Kidney epithelial cell (primary cell): ENCODE measurements at places on chromosomes 5 and 9. TPM values are rescaled to one million over a fixed set of nuclear protein-coding genes. Genes with fewer than 3 reads are reported as not detected.

Gene RUSC2
- 29.6 and 33.6 TPM in 2 replicates for total RNA-seq

Gene BASP1
- 101 and 120 TPM in 2 replicates for total RNA-seq

Gene S100Z
- total RNA-seq: not detected in 2 replicates

Gene SV2C
- under 0.01 and 0.04 TPM in 2 replicates for total RNA-seq

Gene FGF18
- 0.34 TPM in 1 of 2 replicates, not detected in the other for total RNA-seq

Gene MTX3
- 12.8 and 16.8 TPM in 2 replicates for total RNA-seq

Gene PPP3R2
- total RNA-seq: not detected in 2 replicates

Gene NUTM2F
- not detected in 2 replicates for total RNA-seq

Gene ACSL6
- total RNA-seq: under 0.01 and 1.0 TPM in 2 replicates

Gene NFIB
- total RNA-seq: 3.1 and 3.3 TPM in 2 replicates

Gene PCDHA2
- total RNA-seq: not detected in 2 replicates

Gene ADAMTS16
- total RNA-seq: 1.8 and 2.8 TPM in 2 replicates

Gene ORM2
- total RNA-seq: not detected in 2 replicates

Gene STK10
- total RNA-seq: 23.3 and 24.7 TPM in 2 replicates

Gene ROR2
- total RNA-seq: 1.2 and 2.9 TPM in 2 replicates

Gene HAPLN1
- not detected in 2 replicates for total RNA-seq

Gene NLN
- 31.0 and 35.2 TPM in 2 replicates for total RNA-seq

Gene PCDHB11
- 1.8 and 3.1 TPM in 2 replicates for total RNA-seq

Gene PDE4D
- total RNA-seq: 37.2 and 39.2 TPM in 2 replicates

Gene GDNF
- 0.41 and 1.0 TPM in 2 replicates for total RNA-seq

Gene RARS1
- 97.5 and 143 TPM in 2 replicates for total RNA-seq

Gene GLDC
- 10.3 and 17.3 TPM in 2 replicates for total RNA-seq

Gene MEGF9
- 10.0 and 11.1 TPM in 2 replicates for total RNA-seq

Gene IFNA6
- not detected in 2 replicates for total RNA-seq

Gene F2RL1
- total RNA-seq: 144 TPM in 2 replicates

Gene FBP2
- total RNA-seq: not detected in 2 replicates

Gene SLC34A1
- not detected in 2 replicates for total RNA-seq

Gene PAIP2
- 63.0 and 72.9 TPM in 2 replicates for total RNA-seq

Gene PCDHGA4
- total RNA-seq: 3.5 and 3.6 TPM in 2 replicates

Gene ASS1
- total RNA-seq: 45.6 and 50.8 TPM in 2 replicates

Gene TRIM36
- total RNA-seq: 5.0 and 7.9 TPM in 2 replicates

Gene PCBD2
- total RNA-seq: 6.6 and 12.0 TPM in 2 replicates

Gene PDCD1LG2
- total RNA-seq: 1.8 and 3.2 TPM in 2 replicates

Gene CDC20B
- 0.27 TPM in 1 of 2 replicates, not detected in the other for total RNA-seq

Gene ANKRD20A1
- 0.08 TPM in 1 of 2 replicates, not detected in the other for total RNA-seq

Gene ARID3C
- 0.48 and 1.0 TPM in 2 replicates for total RNA-seq

Gene RNF183
- total RNA-seq: not detected in 2 replicates

Gene ZNF883
- total RNA-seq: 2.7 and 3.0 TPM in 2 replicates

Gene FAM170A
- total RNA-seq: not detected in 2 replicates

Gene ZNF462
- total RNA-seq: 26.2 and 32.1 TPM in 2 replicates

Gene LCN15
- not detected in 2 replicates for total RNA-seq

Gene PRDM9
- 0.07 TPM in 1 of 2 replicates, not detected in the other for total RNA-seq

Gene PCDHB5
- 3.1 and 6.7 TPM in 2 replicates for total RNA-seq

Gene RASEF
- 9.5 and 10.2 TPM in 2 replicates for total RNA-seq

Gene SOX30
- 0.08 TPM in 1 of 2 replicates, not detected in the other for total RNA-seq

Gene ZNG1C
- total RNA-seq: 19.4 and 19.9 TPM in 2 replicates

Gene PCDHB16
- total RNA-seq: 0.92 and 1.4 TPM in 2 replicates

Gene BARHL1
- not detected in 2 replicates for total RNA-seq

Gene NMUR2
- not detected in 2 replicates for total RNA-seq

Gene PCDHAC1
- 0.07 and 0.17 TPM in 2 replicates for total RNA-seq

Gene GABRA6
- total RNA-seq: not detected in 2 replicates
